ENCODE measurements at places on chromosomes 1 and 21.

DNA sequence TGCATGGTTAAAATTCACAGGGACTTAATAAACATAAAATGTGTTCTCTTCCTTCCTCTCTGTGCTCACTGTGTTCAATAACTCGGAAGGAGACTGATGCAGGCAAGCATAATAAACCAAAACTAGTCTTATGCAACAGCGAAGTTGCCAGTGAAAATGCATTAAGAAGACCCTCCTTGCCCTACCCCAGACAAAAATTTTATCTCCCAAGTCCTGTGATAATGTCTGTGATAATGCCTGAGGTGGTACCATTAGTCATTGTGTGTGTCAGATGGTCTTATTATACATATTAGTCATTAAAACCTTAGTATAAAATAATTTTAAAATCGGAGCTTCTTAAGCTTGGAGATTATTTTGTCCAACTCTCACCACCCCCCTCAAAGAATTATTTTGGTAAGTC is 97.8 kb downstream of the NGF start:
- DNase-seq: no peak

- no peak for DNase-seq
These were observed 425.9 kb downstream of the SMYD3 start for GRCh38 chr1:246081138-246081702.

DNA sequence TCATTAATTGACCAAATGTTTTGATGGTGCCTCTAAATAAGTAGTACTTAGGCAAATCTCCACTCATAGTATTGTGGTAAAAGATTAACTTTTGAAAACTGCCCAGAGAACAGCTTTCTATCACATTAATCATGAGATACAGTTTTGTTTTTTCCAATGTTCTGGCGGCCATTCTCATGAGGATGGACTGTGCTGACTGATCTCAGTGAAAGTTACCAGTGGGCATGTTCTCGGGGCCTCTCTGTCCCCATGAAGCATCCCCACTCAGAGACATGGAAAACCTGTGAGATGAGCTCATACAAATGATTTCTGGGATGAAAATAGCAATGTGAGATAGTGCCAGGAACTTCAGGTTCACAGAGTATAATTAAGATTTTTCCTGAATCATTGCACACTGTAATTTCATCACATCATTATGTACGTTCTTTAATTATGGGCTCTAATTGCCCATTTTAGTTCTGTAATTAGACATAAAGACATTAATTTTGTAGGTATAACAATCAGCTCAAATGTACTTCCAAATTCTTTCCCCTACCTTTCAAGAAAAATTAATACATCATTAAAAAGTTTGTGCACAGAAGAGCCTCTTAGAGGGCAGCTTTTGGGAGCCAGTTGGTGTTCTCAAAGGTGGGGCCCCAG is 40.5 kb downstream of the DDR2 start:
- DNase-seq: no peak

GRCh38 chr1:84642774-84643173 is 47.5 kb downstream of the SSX2IP start:
- peak; percentile 65 for DNase-seq

- no peak for DNase-seq
These were observed 55.9 kb downstream of the VCAM1 start for GRCh38 chr1:100775483-100775882.

DNA sequence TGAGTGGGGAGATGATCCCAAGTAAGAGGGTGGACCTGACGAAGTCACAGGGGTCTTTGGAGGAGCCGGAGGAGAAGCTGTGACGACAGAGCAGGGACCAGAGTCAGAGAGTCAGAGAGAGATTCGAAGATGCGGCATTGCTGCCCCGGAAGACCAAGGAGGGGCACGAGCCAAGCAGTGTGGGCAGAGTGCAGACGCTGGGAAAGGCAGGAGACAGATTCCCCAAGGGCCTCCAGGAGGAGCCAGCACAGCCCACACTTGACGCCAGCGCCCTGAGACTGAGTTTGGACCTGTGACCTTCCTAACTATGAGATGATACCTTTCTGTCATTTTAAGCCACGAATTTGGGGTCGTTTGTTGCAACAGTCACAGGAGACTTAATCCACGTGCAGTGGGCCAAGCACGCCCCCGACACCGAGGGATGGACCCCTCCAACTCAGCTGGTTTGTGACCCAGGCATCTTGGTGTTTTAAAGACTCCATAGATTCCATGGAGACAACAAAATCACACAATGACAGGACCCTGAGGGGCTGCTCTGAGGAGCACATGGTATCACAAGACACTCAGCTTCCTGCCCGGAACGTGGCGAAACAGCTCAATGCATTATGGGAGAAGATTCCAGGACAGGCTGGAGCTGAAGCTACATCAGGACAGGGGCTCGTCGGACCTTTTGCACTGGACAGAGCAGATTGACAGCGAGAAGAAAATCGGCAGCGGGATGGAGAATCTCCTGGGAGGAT is 11.0 kb upstream of the TFF1 start:
- DNase-seq: no peak

- no peak for DNase-seq
These were observed 21.2 kb upstream of the LRRC8C start for GRCh38 chr1:89611721-89612120.

- no peak for DNase-seq
These were observed 72.6 kb downstream of the DOP1B start for GRCh38 chr21:36229181-36229580.

GRCh38 chr1:9654051-9654833 is 2.7 kb downstream of the PIK3CD start:
- peak; percentile 61 for DNase-seq

DNA sequence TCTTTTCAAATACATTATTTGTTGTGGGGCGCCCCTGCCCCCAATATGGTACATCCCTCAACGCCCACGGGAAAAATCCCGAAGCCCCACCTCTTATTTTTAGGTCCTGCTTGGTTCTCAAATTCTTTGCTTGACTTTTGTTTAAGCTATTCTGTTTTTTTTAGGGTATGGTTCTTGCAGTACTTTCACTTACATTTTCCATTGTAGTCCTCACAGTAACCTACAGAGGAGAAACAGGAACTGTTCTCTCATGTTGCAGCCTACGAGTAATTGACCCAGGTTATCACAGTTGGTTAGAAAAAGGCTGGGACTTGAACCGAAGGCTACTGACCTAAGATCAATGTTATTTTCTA is 697 bp upstream of the C21orf91 start:
- DNase-seq: peak; percentile 79

GRCh38 chr1:153509729-153510354 is 25.9 kb downstream of the S100A6 start:
- DNase-seq: peak; percentile 86

- DNase-seq: peak; percentile 75
These were observed 52.2 kb upstream of the ETS2 start for GRCh38 chr21:38753557-38753971.

GRCh38 chr1:67407498-67407897 is 22.7 kb downstream of the SERBP1 start:
- DNase-seq: no peak

- DNase-seq: peak; percentile 14
These were observed 70.9 kb upstream of the COL6A1 start for GRCh38 chr21:45910548-45911221.

DNA sequence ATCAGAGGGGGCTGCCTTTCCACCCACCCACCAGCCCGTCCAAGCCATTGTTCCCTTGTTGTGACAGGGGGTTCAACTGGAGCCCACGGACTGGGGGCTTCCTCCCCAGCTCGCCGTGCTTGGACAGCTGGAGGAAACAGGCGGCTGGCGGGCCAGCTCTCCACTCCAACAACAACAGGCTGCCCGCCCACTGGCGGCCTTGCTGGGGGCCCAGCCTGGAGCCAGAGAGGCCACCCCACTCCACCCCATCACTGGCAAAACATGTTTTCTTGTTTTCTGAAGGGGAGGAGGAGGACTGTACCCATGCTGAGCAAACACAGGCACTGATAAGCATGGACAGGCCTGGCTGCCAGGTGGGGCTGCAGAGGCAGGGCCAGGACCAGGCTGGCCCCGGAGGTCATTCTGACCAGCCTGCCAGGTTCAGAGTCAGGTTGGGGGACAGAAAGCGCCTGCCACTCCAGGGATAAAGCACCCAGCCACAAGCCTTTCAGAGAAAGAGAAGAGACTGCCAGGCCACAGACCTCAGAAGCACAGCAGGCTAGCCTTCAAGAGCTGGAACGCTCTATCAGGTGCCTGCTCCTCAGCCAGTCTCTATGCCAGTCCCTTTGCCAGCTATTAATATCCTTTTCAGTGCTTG is 32.8 kb downstream of the GJA4 start:
- DNase-seq: peak; percentile 30

DNA sequence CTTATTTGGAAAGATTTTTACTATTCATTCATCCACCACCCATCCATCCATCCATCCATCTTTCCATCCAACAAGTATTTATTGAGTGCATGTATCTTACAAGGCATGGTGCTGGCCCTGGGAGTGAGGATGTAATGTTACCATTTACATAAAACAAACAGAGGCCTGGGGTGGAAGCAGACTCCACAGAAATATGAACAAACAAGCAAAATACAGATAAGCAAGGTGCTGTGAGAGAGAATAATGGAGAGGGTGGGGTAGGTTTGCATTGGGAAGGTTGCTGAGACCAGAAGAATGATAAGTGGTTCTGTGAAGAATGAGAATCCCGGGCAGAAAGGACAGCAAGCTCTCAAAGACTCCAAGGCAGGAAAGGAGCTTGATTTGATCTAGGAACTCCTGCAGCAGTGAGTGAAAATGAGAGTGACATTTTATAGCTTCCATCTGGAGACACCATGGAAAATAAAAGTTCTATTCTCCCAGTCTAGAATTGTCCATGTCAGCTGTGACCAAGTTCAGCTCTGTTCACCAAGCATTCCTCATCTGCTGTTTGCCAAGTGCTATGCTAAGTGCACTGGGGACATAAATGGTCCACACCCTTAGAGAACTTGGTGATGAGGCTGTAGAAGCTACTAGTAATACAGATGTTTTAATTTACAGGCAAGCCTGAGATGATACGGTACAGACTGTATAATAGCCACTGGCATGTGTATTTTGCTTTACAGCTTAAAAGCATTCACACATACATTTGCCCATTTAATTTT is 75.3 kb downstream of the PEX14 start:
- no peak for DNase-seq

DNA sequence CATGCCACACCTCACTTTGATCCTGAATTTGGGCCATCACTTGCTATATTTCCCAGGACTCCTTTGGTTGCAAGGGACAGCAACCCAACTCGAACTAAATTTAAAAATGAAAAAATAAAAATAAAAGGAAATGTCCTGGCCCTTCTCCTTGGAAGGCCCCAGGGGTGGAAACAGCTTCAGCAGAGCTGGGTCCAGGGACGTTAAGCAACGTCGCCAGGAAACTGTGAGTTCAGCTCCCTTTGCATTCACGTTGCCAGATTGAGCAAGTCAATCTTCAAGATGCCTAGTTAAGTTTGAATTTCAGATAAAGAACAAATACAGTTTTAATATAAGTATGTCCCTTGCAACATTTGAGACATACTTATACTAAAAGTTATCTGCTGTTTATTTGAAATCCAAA is 14.6 kb upstream of the SPSB1 start:
- no peak for DNase-seq

DNA sequence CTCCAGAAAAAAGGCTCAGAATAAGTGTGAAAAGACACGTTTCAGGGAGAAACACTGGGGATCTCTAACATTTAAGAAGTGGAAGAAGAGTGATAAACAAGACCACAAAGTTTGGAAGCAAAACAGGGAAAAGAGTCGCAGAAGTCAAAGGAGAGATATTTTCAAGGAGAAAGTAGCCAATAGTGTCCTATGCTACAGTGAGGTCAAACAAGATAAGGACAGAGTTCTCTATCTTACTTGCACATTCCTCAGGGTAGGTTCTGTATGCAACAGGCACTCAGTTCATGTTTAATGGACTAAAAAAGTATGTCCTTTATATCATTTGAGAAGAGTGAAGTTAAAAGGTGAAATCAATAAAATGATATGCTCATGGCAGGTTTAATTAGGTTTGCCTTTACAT is 13.8 kb upstream of the EDEM3 start:
- DNase-seq: peak; percentile 81

DNA sequence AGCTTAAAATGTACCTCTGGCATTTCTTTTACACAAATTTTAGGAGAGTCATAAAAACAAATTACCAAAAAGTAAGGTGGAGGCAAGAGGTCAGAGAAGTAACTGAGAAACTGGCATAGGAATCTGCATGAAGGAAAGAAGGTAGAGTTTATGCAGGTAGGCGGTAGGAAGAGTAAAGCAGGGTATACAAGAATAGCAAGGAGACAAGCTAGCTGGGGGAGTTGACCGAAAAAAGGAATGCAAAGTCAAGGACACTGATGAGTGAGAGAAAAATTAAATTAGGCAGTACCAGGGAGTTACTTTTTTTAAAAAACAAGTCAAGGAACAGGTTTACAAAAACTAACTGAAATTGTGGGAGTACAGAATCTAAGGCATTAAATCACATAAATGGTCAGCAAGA is 56.0 kb downstream of the FOXJ3 start:
- no peak for DNase-seq

DNA sequence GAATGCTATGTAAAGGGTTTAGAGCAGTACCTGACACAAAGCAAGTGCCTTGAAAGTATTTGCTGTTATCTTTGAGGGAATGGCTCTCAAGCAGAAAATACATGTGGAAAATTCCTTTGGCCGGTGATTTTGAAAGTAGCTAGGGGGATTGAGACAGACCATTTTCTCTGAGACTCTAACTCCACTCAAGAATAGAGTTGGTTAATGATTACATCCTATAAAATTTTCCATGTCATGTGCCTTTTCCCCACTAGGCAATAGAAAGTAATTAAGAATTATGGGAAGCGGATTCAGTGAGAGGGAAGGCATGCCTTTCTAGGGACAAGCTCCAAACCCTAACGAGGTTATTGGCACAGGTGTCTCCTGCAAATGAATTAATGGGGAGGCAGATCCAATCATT is 276.0 kb downstream of the GPATCH2 start:
- DNase-seq: no peak

DNA sequence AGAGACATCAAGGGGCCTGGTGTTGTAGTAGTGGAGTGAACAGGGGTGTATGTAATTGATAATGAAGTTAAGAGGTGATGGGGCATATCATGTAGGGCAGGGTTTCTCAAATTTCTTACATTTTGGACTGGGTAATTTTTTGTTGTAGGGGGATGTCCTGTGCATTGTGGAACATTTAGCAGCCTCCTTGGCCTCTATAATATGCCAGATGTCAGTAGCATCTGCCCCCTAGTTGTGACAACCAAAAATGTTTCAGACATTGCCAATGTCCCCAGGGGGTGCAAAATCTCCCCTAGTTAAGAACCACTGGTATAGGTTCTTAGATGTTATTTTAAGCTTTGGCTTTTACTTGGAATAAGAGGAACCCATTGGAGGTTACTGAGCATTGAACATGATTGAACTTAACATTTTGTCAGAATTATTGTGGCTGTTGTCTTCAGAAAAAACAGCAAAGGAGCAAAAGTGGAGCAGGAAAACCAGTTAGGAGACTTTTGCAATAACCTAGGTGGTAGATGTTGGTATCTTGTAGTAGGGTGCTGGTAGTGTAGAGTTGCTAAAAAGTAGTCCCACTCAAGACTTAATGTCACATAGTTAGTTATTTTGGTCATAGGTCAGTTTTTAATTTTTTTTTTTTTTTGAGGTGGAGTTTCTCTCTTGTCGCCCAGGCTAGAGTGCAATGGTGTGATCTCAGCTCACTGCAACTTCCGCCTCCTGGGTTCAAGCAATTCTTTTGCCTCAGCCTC is 6.2 kb downstream of the ZNF326 start:
- peak; percentile 40 for DNase-seq

GRCh38 chr1:3598051-3598491 is 13.2 kb downstream of the MEGF6 start:
- DNase-seq: no peak
